ENCODE measurements at places on chromosomes 11 and 22.
A peak's percentile ranks its signal among the peaks of the same experiment; 100 is the strongest.

GRCh38 chr11:36354221-36355003 lies 58.3 kb downstream of the PRR5L start:
- no peak for DNase-seq

DNA sequence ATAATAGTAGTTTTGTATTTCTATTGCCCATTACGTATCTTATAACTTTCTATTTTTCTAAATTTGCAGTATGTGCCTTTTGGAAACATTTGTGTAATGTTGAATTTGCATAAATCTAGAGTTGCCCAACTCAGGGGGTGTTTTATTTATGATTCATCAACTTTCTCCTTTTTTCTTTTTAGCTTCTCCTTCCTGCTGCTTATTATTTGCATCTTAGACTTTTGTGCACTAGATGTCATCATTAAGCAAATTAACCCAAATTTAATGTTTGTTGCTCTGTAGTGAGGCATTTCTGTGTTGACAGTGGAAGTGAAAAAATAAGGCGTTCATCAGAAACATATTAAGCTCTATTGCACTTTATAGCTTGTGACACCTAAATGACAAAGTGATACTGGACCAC lies 56.2 kb upstream of the ZBED5 start:
- no peak for DNase-seq

GRCh38 chr11:19946681-19947080 lies 213.6 kb downstream of the DBX1 start:
- no peak for DNase-seq

DNA sequence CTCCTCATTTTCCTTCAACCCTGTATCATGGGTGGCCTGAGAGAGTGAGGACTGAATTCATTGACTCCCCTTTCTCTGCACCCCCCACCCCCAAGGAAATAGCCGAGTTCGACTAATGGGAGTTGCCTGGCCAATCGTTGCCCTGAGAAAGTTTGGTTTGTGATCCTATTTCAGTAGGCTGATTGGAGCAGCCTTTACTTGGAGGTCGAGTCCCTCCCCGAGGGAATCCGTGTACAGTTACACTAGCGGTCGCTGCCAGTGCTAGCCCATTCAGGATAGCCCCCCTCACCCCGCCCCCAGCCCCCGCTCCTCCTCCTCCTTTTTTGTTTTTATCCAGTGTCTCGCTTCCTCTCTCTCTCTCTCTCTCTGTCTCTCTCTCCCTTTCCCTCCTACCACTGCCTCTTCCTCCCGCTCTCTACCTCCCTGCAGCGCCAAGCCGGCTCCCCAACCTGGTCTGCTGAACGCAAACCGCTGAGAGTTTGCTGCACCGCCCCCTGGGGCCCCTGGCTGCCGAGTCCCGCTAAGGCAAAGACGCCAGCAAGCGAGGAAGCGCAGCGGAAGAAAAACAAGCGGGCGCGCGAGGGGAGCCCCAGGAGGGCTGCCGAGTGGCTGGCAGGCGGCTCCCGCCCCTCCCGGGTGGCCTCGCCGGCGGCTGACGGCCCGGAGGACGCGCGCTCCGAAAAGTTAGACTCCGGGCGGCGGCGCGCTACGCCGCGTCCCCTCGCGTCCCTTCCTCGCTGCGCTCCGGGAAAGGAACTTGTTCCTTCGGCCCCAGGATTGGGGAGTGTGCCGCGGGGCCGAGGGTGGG lies at the start of gene GRAMD1B:
TSS of gene GRAMD1B (plus strand) at position 357 of the 808 bp plus-strand sequence. CDS start 524 bp downstream, outside the sequence.
- peak; percentile 82 for DNase-seq

- DNase-seq, result no peak
These were observed 10.5 kb downstream of the CLMP start for GRCh38 chr11:123184531-123184930.

GRCh38 chr11:36081274-36081945 lies 137.5 kb downstream of the LDLRAD3 start:
- DNase-seq, result no peak

DNA sequence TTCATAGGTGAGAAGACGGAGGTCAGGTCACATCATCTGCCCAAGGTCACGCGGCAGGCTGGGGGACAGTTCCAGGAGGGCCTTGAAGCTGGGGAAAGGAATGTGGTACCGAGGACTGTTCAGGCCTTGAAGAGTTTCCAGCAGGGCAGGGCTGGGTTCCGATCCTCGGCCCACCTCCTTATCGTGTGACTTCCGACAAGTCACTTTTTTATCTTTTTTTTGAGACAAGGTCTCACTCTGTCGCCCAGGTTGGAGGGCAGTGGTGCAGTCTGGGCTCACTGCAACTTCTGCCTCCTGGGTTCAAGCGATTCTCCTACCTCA lies 623 bp downstream of the NDUFS8 start:
- DNase-seq, result no peak

- DNase-seq, result no peak
These were observed 1345.3 kb downstream of the FAM181B start for GRCh38 chr11:81388326-81388725.

DNA sequence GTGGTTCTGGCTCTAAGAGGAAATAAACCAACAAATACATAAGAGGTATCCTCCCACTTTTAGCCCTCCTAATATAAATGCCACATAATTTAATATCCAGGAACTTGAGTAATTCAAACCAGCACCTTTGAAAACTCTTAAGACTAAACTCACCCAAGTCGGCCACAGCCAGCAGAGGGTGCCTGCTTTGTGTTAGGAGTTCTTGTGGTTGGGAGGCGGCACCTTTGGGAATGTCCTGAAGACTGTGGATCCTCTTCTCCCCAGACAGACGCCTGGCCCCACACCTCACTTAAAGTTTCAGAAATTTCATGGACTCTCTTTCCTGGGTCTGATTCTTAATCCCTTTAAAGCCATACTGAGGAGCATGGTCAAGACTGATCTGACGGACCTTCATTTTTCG lies 169.0 kb downstream of the TBC1D22A start:
- DNase-seq, result no peak

DNA sequence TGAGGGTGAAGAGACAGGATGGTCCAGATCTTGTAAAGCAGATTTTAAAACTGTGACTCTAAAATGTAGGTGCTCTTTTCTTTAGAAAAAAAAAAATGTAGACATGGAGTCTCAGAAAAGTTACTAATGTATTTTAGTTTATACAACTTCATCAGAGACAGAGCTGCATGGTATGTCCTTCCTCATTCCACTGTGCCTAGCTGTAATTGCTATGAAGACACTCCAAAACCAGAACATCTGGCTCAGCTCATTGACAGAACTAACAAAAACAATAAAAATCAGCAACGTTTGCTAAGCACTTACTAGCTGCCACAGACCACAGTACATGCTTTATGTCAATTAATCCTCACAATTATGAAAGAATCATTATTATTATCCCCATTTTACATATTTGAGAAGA lies 160.7 kb downstream of the BARX2 start:
- no peak for DNase-seq

GRCh38 chr22:46686221-46687047 lies 51.6 kb downstream of the CERK start:
- no peak for DNase-seq

All from GM12891 (cell line).